ENCODE measurements at places on chromosomes 1 and 21.

GRCh38 chr1:20431176-20431460, 54.9 kb downstream of the CAMK2N1 start:
- DNase-seq: no peak

DNA sequence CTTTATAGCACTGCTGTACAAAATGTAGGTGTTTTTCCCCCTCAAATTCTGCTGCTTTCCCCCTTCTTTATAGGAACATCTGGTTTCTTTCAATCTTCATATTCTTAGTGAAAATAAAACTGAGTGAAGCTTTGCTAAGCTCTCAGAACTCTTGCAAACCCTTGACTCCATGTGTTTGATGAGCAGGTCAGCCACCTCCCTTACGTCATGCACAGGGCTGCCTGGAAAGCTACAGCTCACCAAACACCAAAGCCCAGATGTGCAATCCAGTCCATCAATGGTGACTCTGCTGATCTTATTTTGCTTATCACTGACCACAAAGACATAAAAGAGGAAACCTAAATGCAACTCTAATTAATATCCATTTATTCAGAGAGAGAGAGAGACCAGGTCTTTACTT, 5.5 kb downstream of the CACNA1E start:
- no peak for DNase-seq

- no peak for DNase-seq
Measured at GRCh38 chr21:15211491-15212133, 146.8 kb upstream of the NRIP1 start.

- DNase-seq: no peak
Measured at GRCh38 chr1:181490740-181491712, 7.7 kb downstream of the CACNA1E start.

DNA sequence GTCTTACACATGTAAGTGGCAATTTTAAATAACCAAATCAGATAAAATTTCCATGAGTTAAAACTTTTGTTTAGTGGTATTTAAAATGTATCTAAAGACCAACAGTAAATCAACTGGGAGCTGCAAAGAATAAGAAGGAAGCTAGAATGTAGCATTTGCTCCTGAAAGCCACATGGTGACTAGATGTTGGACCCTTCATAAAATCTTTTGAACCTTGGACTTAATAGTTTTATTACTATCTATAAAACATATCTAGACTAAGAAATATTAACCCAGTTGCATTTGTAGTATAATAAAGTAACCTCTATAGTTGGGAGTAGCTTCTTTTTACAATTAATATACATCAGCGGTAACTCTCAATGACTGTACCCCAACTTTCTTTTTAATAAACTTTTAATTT, 72.1 kb downstream of the UBE4B start:
- no peak for DNase-seq

Measured in skeletal muscle cell (primary cell).